Glomerular endothelial cell (primary cell): ENCODE measurements at places on chromosomes 7 and 10. TPM values are rescaled to one million over a fixed set of nuclear protein-coding genes. Genes with fewer than 3 reads are reported as not detected.

Gene ASAH2B
- 2.3 TPM in 2 replicates for total RNA-seq

Gene NKX2-3
- total RNA-seq: not detected in 2 replicates

Gene LRRC18
- total RNA-seq: not detected in 2 replicates

Gene RSPH10B2
- 1.2 TPM in 1 of 2 replicates, not detected in the other for total RNA-seq

Gene MMD2
- total RNA-seq: not detected in 2 replicates

Gene TCAF2
- total RNA-seq: 18.5 and 26.6 TPM in 2 replicates

Gene BAMBI
- 6.7 and 6.8 TPM in 2 replicates for total RNA-seq

Gene GRM8
- 0.19 TPM in 1 of 2 replicates, not detected in the other for total RNA-seq

Gene ZYX
- 270 and 344 TPM in 2 replicates for total RNA-seq

Gene UCN3
- not detected in 2 replicates for total RNA-seq

Gene ZFAND2A
- total RNA-seq: 18.1 and 23.5 TPM in 2 replicates

Gene TFPI2
- 152 and 232 TPM in 2 replicates for total RNA-seq

Gene PPP1R17
- not detected in 2 replicates for total RNA-seq

Gene MAGI2
- 6.6 and 6.7 TPM in 2 replicates for total RNA-seq

Gene MKX
- 0.19 TPM in 1 of 2 replicates, not detected in the other for total RNA-seq

Gene TMEM120A
- 15.7 and 18.6 TPM in 2 replicates for total RNA-seq

Gene TBX20
- 0.39 TPM in 1 of 2 replicates, not detected in the other for total RNA-seq

Gene ACHE
- total RNA-seq: 0.97 and 2.0 TPM in 2 replicates

Gene STAMBPL1
- total RNA-seq: 1.2 and 1.8 TPM in 2 replicates

Gene NRCAM
- total RNA-seq: 14.8 and 20.1 TPM in 2 replicates

Gene LRMDA
- 19.8 and 25.7 TPM in 2 replicates for total RNA-seq

Gene GRM3
- total RNA-seq: not detected in 2 replicates

Gene MRLN
- total RNA-seq: not detected in 2 replicates

Gene PAPOLB
- not detected in 2 replicates for total RNA-seq

Gene TMEM26
- total RNA-seq: 1.7 and 2.9 TPM in 2 replicates

Gene NPSR1
- total RNA-seq: not detected in 2 replicates

Gene LIPN
- not detected in 2 replicates for total RNA-seq

Gene EBLN1
- total RNA-seq: not detected in 2 replicates

Gene ADIRF
- total RNA-seq: 17.5 and 40.6 TPM in 2 replicates

Gene KEL
- total RNA-seq: 0.18 TPM in 1 of 2 replicates, not detected in the other

Gene CRHR2
- total RNA-seq: not detected in 2 replicates

Gene RNF32
- total RNA-seq: 0.12 and 0.15 TPM in 2 replicates

Gene SUN1
- total RNA-seq: 154 and 208 TPM in 2 replicates

Gene C10orf95
- not detected in 2 replicates for total RNA-seq

Gene GNGT1
- not detected in 2 replicates for total RNA-seq

Gene AKR1C2
- 0.29 TPM in 1 of 2 replicates, not detected in the other for total RNA-seq

Gene SLC13A1
- not detected in 2 replicates for total RNA-seq

Gene DGKI
- 1.4 and 6.2 TPM in 2 replicates for total RNA-seq

Gene TMEM130
- total RNA-seq: not detected in 2 replicates

Gene BNIP3
- total RNA-seq: 127 and 134 TPM in 2 replicates

Gene STEAP2
- 0.05 and 0.70 TPM in 2 replicates for total RNA-seq

Gene ANKRD16
- total RNA-seq: 5.9 and 13.9 TPM in 2 replicates

Gene LIPA
- 53.1 and 62.1 TPM in 2 replicates for total RNA-seq

Gene SPDYE1
- not detected in 2 replicates for total RNA-seq

Gene HNRNPF
- 175 and 203 TPM in 2 replicates for total RNA-seq

Gene TRIM50
- not detected in 2 replicates for total RNA-seq

Gene CAMK2B
- total RNA-seq: 0.05 and 0.29 TPM in 2 replicates

Gene OR2F1
- total RNA-seq: not detected in 2 replicates

Gene TMEM176B
- total RNA-seq: not detected in 2 replicates

Gene ELMO1
- total RNA-seq: 27.9 and 62.2 TPM in 2 replicates

Gene TET1
- 2.1 and 2.4 TPM in 2 replicates for total RNA-seq

Gene OR6V1
- total RNA-seq: not detected in 2 replicates

Gene LIPM
- total RNA-seq: not detected in 2 replicates

Gene MUC3A
- total RNA-seq: not detected in 2 replicates
